ENCODE measurements at places on chromosomes 5 and 9. TPM values are rescaled to one million over a fixed set of nuclear protein-coding genes. Genes with fewer than 3 reads are reported as not detected.

Gene FOXD4L6
- not detected for total RNA-seq

Gene COL15A1
- total RNA-seq, result not detected

Gene C9orf153
- total RNA-seq, result 0.55 TPM

Gene EPB41L4A
- total RNA-seq, result 0.44 TPM

Gene SH3GL2
- not detected for total RNA-seq

Gene CCL21
- not detected for total RNA-seq

Gene PTGER4
- total RNA-seq, result 64.9 TPM

Gene DMRT2
- not detected for total RNA-seq

Gene GFI1B
- total RNA-seq, result not detected

Gene SOX30
- 0.14 TPM for total RNA-seq

Gene DTWD2
- 3.5 TPM for total RNA-seq

Gene IL5
- not detected for total RNA-seq

Gene NIPAL4
- not detected for total RNA-seq

Gene SLCO6A1
- not detected for total RNA-seq

Gene CCDC192
- total RNA-seq, result not detected

Gene TMEM252
- not detected for total RNA-seq

GRCh38 chr9:128097543-128098296 is 29.7 kb downstream of the SLC25A25 start:
- H3K27me3 ChIP-seq, result no peaks in the 10 kb centered on the region
- peaks cover 79% of the 10 kb centered on the region for H3K4me1 ChIP-seq
- H3K36me3 ChIP-seq, result peaks cover 29% of the 10 kb centered on the region
- peak overlapping the region; percentile 13 for H3K27ac ChIP-seq
- no peak overlapping the region for H3K4me3 ChIP-seq

DNA sequence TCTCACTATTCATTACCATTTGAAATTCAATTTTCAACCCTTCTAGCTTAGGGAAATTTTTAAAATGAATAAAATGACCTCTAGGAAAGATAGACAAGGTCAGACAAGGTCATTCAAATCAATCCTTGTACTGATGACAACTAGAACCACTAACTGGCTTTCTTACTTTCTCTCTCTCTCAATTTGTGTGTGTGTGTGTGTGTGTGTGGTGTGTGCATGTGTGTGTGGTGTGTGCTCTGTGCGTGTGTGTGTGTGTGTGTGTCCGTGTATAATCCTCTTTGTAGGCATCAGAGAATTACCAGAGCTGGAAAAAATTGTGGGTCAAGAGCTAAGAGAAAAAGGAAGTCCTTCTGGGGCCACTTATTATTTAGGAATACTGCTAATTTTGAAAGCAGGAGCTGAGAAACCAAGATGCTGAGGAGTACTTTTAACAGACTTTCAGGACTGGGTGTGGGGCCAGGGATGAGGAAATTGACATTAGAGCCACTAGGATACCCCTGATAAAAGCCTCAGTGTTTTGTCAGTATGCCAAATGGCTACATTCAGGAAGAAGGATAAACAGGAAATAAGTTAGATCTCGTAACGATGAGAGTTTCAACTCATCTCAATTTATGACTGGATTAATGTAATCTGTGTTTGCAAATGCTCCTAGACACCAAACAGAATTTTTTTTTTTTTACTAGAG is 723.3 kb downstream of the CETN3 start:
- H3K4me1 ChIP-seq, result no peaks in the 10 kb centered on the region
- DNase-seq, result no peak
- H3K4me3 ChIP-seq, result no peak overlapping the region
- H3K27ac ChIP-seq, result no peak overlapping the region

- no peaks in the 10 kb centered on the region for H3K27me3 ChIP-seq
- no peaks in the 10 kb centered on the region for H3K4me1 ChIP-seq
- no peak overlapping the region for H3K27ac ChIP-seq
- no peak for DNase-seq
Observed at GRCh38 chr5:62731022-62731421, 152.4 kb downstream of the LRRC70 start.

- H3K36me3 ChIP-seq, result no peaks in the 10 kb centered on the region
- DNase-seq, result no peak
- H3K27ac ChIP-seq, result no peak overlapping the region
- H3K4me1 ChIP-seq, result no peaks in the 10 kb centered on the region
Observed at GRCh38 chr5:10690460-10691440, 70.3 kb downstream of the DAP start.

- no peak overlapping the region for H3K4me3 ChIP-seq
- H3K27ac ChIP-seq, result no peak overlapping the region
- H3K36me3 ChIP-seq, result no peaks in the 10 kb centered on the region
Observed at GRCh38 chr9:74946686-74947085, 6.0 kb downstream of the C9orf40 start.

GRCh38 chr9:18330401-18331309 is 143.3 kb upstream of the ADAMTSL1 start:
- H3K27ac ChIP-seq, result no peak overlapping the region
- no peak overlapping the region for H3K4me3 ChIP-seq
- H3K4me1 ChIP-seq, result no peaks in the 10 kb centered on the region
- H3K36me3 ChIP-seq, result no peaks in the 10 kb centered on the region
- DNase-seq, result no peak
- no peaks in the 10 kb centered on the region for H3K27me3 ChIP-seq

DNA sequence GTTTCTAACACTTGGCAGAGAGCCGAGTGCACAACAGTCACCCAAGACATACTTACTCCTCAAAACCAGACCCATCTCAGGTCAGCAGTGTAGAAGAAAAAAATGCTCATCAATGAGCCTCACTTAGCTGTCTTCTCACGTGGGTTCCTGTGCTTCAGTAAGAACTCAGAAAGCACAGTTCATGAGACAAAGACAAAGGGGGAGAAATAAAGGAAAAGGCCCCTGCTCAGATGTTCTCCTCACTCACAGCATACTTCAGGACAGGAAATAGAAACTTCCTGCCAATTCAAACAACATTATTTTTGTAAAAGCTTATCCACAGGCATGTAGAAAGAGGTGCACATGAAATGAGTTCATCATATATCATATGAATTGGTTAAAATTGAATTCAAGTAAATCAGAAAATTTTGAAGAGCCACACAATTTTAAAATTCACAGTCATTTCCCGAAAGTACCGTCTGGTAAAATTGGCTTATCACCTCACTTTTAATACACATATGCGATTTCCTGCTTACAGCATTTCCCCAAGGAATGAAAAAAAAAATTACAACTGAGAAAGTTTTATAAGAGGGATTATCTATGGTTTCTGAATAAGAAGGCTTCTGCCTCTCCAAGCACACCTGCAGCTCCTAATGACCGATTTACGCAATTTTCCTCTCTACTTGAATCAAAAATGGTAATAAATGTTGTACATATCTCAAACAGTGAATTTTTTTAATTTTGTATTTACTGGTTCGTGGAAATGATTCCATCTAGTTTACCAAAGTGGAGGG is 328.3 kb downstream of the TMEM167A start:
- no peak overlapping the region for H3K27ac ChIP-seq
- no peak for DNase-seq
- no peaks in the 10 kb centered on the region for H3K36me3 ChIP-seq
- H3K4me1 ChIP-seq, result peaks cover 11% of the 10 kb centered on the region
- H3K27me3 ChIP-seq, result no peaks in the 10 kb centered on the region

GRCh38 chr5:161138751-161139455 is 286.9 kb upstream of the ATP10B start:
- no peak overlapping the region for H3K4me3 ChIP-seq
- no peak for DNase-seq
- H3K36me3 ChIP-seq, result no peaks in the 10 kb centered on the region
- no peaks in the 10 kb centered on the region for H3K4me1 ChIP-seq
- H3K27ac ChIP-seq, result no peak overlapping the region

GRCh38 chr5:40984884-40985283 is 75.6 kb downstream of the C7 start:
- H3K4me1 ChIP-seq, result no peaks in the 10 kb centered on the region
- H3K27ac ChIP-seq, result no peak overlapping the region
- DNase-seq, result no peak
- no peaks in the 10 kb centered on the region for H3K36me3 ChIP-seq
- no peak overlapping the region for H3K4me3 ChIP-seq
- no peaks in the 10 kb centered on the region for H3K27me3 ChIP-seq

GRCh38 chr5:33240558-33240957 is 200.2 kb upstream of the TARS1 start:
- no peaks in the 10 kb centered on the region for H3K36me3 ChIP-seq
- H3K4me3 ChIP-seq, result no peak overlapping the region
- H3K27ac ChIP-seq, result no peak overlapping the region
- no peak for DNase-seq

- no peaks in the 10 kb centered on the region for H3K36me3 ChIP-seq
- DNase-seq, result peak; percentile 14
- peaks cover 9% of the 10 kb centered on the region for H3K27me3 ChIP-seq
- no peak overlapping the region for H3K4me3 ChIP-seq
- H3K27ac ChIP-seq, result no peak overlapping the region
- no peaks in the 10 kb centered on the region for H3K4me1 ChIP-seq
Observed at GRCh38 chr5:141814064-141814964, 63.9 kb downstream of the PCDH1 start.

- H3K4me3 ChIP-seq, result no peak overlapping the region
- H3K27ac ChIP-seq, result no peak overlapping the region
- H3K27me3 ChIP-seq, result no peaks in the 10 kb centered on the region
- DNase-seq, result no peak
- no peaks in the 10 kb centered on the region for H3K4me1 ChIP-seq
Observed at GRCh38 chr5:170481849-170482248, 22.0 kb upstream of the KCNIP1 start.

DNA sequence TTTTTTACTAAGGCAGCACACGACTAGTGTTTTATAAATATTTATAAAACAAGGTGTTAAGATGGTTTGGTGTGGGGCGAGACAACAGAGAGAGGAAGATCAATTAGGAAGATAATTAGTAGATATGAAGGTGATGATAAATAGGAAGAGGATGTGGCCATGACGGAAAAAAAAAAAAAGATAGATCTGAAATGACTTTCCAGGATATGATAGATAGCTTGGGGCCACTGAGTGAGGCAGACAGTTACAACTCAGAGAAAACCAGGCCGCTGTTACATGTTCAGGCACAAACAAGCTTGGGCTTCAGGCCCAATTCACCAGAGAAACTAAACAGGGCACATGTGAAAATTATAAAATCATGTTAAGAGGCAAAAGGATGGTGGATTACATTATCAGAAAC is 43.2 kb downstream of the KIAA0825 start:
- peaks cover 65% of the 10 kb centered on the region for H3K4me1 ChIP-seq
- no peak for DNase-seq
- no peak overlapping the region for H3K4me3 ChIP-seq
- H3K27ac ChIP-seq, result no peak overlapping the region
- H3K36me3 ChIP-seq, result no peaks in the 10 kb centered on the region
- no peaks in the 10 kb centered on the region for H3K27me3 ChIP-seq

- H3K36me3 ChIP-seq, result peaks cover 11% of the 10 kb centered on the region
- no peaks in the 10 kb centered on the region for H3K27me3 ChIP-seq
- H3K4me1 ChIP-seq, result peaks cover 51% of the 10 kb centered on the region
- peak; percentile 62 for DNase-seq
- peak overlapping the region; percentile 38 for H3K4me3 ChIP-seq
- peak overlapping the region; percentile 60 for H3K27ac ChIP-seq
Observed at GRCh38 chr9:136544548-136544963, 1.3 kb downstream of the NOTCH1 start.

- H3K27ac ChIP-seq, result no peak overlapping the region
- peaks cover 44% of the 10 kb centered on the region for H3K4me1 ChIP-seq
- H3K27me3 ChIP-seq, result no peaks in the 10 kb centered on the region
- no peaks in the 10 kb centered on the region for H3K36me3 ChIP-seq
- H3K4me3 ChIP-seq, result peak overlapping the region; percentile 25
- peak; percentile 56 for DNase-seq
Observed at GRCh38 chr5:151612689-151613427, 21.7 kb upstream of the FAT2 start.

DNA sequence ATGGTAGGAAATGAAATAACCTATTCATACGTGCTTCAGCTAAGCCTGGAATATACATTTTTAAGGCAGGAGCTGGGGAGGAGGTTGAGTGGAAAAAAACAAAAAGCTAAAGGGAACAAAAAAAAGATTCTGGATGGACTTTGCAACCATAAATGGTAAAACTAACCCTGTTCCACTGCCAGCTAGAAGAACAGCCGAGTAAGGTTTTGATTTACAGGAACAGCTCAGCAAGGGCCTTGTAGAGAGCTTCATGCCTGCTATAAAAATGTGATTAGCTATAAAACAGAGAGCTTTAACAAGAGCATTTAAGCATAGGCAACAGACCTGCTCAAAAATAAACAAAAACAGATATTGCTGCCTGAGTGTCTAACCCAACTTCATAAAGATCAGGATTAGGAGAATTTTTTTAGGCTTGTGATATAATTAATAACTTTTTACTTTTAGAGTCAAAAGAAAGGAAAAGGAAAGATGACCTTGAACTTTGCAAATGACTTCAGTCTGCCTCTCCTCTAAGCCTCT is 194.8 kb downstream of the FBXL7 start:
- H3K27ac ChIP-seq, result no peak overlapping the region
- no peaks in the 10 kb centered on the region for H3K36me3 ChIP-seq
- H3K4me3 ChIP-seq, result no peak overlapping the region
- DNase-seq, result no peak
- no peaks in the 10 kb centered on the region for H3K4me1 ChIP-seq

- H3K4me3 ChIP-seq, result no peak overlapping the region
- no peak overlapping the region for H3K27ac ChIP-seq
- DNase-seq, result no peak
- no peaks in the 10 kb centered on the region for H3K4me1 ChIP-seq
- no peaks in the 10 kb centered on the region for H3K27me3 ChIP-seq
Observed at GRCh38 chr5:172361566-172362238, 78.1 kb upstream of the UBTD2 start.

- no peaks in the 10 kb centered on the region for H3K36me3 ChIP-seq
- H3K27ac ChIP-seq, result no peak overlapping the region
- no peaks in the 10 kb centered on the region for H3K4me1 ChIP-seq
Observed at GRCh38 chr9:101369286-101369685, 15.5 kb downstream of the BAAT start.

- DNase-seq, result no peak
- no peaks in the 10 kb centered on the region for H3K36me3 ChIP-seq
- no peak overlapping the region for H3K4me3 ChIP-seq
- no peaks in the 10 kb centered on the region for H3K4me1 ChIP-seq
- no peaks in the 10 kb centered on the region for H3K27me3 ChIP-seq
Observed at GRCh38 chr5:72509401-72509800, 2.2 kb upstream of the ZNF366 start.

DNA sequence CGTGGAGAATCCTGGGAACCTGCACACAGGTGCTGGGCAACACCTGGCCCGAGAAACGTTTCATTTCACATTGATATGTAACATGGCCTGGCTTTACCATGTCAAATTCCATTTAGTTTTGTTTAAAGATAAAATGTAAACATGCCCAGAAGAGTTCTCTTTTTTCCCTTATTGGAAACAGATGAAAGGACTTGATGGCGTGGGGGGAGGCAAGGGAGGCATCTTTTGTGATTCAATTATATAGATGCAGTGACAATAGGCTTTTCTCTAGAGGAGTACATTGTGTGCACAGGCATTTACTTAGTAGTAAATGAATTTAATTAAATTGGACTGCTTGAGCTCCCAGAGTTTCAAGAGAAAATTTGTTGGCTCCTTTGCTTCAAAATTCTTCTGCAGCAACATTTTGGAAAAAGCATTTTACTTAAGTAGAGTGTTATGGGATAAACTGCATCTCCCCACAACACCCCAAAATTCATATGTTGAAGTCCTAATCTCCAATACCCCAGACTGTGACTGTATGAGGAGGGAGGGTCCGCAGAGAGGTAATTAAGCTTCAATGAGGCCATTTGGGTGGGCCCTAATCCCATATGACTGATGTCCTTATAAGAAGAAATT is 254.3 kb upstream of the NFIL3 start:
- no peak for DNase-seq
- no peak overlapping the region for H3K4me3 ChIP-seq
- H3K27me3 ChIP-seq, result peaks cover 11% of the 10 kb centered on the region
- H3K27ac ChIP-seq, result no peak overlapping the region
- no peaks in the 10 kb centered on the region for H3K36me3 ChIP-seq

Data from CD4-positive, alpha-beta memory T cell (primary cell).